Activated B cell treated with CpG ODN at 0.5 μM for 24 hours (primary cell): ENCODE measurements at places on chromosomes 1 and 21. TPM values are rescaled to one million over a fixed set of nuclear protein-coding genes. Genes with fewer than 3 reads are reported as not detected.

- no peaks in the 10 kb centered on the region for H3K4me1 ChIP-seq
- H3K4me3 ChIP-seq = no peak overlapping the region
- no peaks in the 10 kb centered on the region for H3K36me3 ChIP-seq
- peaks cover 14% of the 10 kb centered on the region for H3K27me3 ChIP-seq
- no peak for DNase-seq
Measured at GRCh38 chr1:29454616-29455380, 218.5 kb downstream of the PTPRU start.

DNA sequence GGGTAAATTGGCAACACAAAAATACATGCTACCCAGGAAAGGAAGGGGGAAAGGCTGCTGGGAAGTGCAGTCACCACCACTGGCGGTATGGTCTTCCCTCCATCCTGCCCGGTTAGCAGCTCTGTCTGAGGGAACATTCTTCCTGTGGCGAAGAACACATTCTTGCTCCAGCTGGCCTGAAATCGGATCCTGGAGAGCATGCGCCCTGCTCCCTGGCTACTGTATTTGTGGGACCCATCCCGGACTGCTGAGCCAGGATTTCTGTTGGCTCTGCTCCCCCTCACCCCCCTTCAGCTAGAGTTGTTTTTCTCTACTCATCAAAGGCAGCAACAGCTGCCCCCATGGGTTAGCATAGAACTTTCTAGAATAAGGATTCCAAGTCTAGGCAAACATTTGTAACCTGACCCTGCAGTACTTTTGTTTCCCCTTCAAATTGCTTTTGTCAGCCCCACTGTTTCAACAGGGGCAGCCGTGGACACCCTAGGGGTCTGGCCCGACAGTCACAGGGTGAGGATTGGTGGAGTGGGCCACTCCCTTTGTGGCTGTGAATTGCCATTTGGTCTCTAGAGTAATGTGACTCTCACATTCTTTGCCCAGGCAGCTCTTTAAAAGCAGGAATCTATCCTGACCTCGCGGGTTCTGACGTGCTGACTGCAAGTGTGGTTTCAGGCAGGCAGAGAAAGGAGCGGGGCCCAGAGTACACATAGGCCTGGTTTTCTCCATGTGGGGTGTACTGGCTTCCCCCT, 157.7 kb downstream of the TOMM20 start:
- no peaks in the 10 kb centered on the region for H3K36me3 ChIP-seq
- H3K27me3 ChIP-seq = no peaks in the 10 kb centered on the region
- H3K4me1 ChIP-seq = peaks cover 32% of the 10 kb centered on the region

- H3K27ac ChIP-seq = no peak overlapping the region
- no peaks in the 10 kb centered on the region for H3K4me1 ChIP-seq
- H3K36me3 ChIP-seq = no peaks in the 10 kb centered on the region
- no peak for DNase-seq
- H3K27me3 ChIP-seq = no peaks in the 10 kb centered on the region
Measured at GRCh38 chr1:199522338-199522737, 505.2 kb upstream of the NR5A2 start.

GRCh38 chr1:222880587-222880986, 65.7 kb downstream of the DISP1 start:
- no peak overlapping the region for H3K4me3 ChIP-seq
- no peaks in the 10 kb centered on the region for H3K27me3 ChIP-seq
- H3K27ac ChIP-seq = no peak overlapping the region
- DNase-seq = no peak
- peaks cover 15% of the 10 kb centered on the region for H3K36me3 ChIP-seq
- peaks cover 11% of the 10 kb centered on the region for H3K4me1 ChIP-seq

DNA sequence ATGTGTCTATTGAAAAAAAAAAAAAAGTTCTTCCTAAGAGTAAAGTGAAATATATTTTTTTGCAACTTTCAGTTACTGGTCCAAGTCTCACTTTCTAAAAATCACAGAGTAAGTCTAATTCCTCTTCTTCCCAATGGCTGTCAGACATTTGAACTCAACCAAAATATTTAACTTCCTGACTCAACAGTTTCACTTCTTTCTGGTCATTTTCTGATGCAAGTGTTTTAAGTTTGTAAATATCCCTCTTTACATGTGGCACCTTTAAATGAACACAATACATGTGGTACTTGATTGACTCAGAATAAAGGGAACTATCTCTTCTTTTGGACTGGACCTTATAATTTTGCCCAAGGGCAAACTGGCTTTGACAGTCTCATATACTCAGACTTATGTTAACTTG, 76.7 kb downstream of the ASH1L start:
- peaks cover 22% of the 10 kb centered on the region for H3K36me3 ChIP-seq
- peaks cover 13% of the 10 kb centered on the region for H3K4me1 ChIP-seq
- peak overlapping the region; percentile 24 for H3K4me3 ChIP-seq
- no peak for DNase-seq
- peak overlapping the region; percentile 73 for H3K27ac ChIP-seq
- no peaks in the 10 kb centered on the region for H3K27me3 ChIP-seq

The CYP4Z1 gene
- not detected in 2 replicates for total RNA-seq

The ITGB2 gene
- 124 and 131 TPM in 2 replicates for total RNA-seq

The C1orf185 gene
- not detected in 2 replicates for total RNA-seq
